NCI-H1092 treated with DMSO at 0.1 percent for 48 hours (cell line): ENCODE measurements at places on chromosomes 4 and X.

DNA sequence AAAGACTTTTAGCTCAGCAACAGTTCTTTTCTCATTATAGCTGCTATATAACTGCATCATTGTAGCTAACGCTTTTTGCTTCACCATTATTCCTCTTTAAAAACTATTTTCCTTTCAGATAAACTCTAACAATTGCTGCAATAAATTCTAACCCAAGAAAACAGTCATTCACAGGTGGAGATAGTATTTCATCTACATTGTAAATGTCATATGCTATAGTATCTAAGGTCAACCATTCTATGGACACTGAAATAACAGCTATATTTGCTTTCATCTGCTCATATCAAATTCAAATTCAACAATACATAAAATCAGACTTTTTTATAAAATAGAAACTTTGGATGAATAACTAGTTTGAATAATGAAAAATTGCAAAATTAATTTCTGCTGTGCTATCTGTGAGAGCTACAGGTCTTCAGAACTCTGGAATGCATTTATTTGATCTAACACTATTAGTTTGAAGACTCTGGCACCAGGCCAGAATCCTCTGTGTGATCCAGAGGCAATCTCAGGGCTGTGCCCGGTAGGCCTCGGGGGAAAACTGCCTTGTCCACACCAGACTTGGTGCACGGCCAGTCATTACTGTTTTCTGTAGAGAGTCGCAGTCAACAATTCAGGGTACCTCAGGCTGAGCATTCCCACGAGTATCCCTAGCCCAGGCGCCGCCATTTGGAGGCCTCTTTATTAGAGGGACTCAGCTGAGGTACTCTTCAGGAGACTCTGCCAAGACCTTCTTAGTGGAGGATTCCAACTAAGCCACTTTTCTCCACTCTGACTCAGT lies 332.4 kb downstream of the SLC7A11 start:
- DNase-seq, result peak; percentile 36

GRCh38 chrX:15146515-15146914 lies 123.4 kb downstream of the ASB9 start:
- no peak for DNase-seq

GRCh38 chr4:108171339-108172230 lies 2.9 kb upstream of the LEF1 start:
- no peak for DNase-seq

DNA sequence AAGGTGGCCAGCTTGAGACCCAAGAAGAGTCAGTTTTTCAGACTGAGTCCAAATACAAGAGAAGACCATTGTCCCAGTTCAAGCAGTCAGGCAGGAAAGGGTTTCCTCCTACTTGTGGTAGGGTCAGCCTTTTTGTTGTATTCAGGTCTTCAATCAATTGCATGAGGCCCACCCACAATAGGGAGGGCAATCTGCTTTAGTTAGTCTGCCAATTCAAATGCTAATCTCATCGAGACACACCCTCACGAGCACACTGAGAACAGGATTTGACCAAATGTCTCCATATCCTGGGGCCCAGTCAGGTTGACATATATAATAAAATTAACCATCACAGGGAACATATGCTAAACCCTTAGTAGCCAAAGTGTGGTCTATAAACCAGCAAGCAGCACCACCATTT lies 75.3 kb upstream of the FRMPD3 start:
- DNase-seq, result no peak

DNA sequence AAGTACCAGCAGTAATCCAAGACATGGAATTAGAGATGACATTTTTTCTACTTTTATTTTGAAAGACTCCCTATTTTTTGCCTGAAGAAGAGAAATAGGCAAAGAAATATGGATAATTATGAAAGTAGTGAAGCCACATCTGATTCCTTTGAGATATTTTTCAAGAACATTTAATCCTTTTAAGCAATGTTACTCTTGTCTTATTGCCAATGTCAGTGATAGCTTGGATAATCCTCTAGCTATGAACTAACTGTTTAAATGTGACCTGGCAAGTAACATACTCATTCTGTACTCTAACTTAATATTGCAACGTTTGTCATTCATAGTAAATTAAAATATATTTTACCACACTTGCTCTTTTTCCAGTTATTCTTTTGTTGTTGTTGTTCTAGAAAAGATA lies 181.3 kb downstream of the VEGFC start:
- no peak for DNase-seq
